ENCODE measurements at places on chromosomes 16 and 17.
A peak's percentile ranks its signal among the peaks of the same experiment; 100 is the strongest.

GRCh38 chr16:67378642-67379041 lies 14.7 kb downstream of the TPPP3 start:
- DNase-seq = no peak

GRCh38 chr16:57810197-57811031 lies 8.1 kb upstream of the KIFC3 start:
- DNase-seq = peak; percentile 51

GRCh38 chr16:74740795-74741304 lies 33.8 kb downstream of the FA2H start:
- DNase-seq = no peak

GRCh38 chr16:82033683-82034300 lies 1.3 kb upstream of the HSD17B2 start:
- DNase-seq = no peak

DNA sequence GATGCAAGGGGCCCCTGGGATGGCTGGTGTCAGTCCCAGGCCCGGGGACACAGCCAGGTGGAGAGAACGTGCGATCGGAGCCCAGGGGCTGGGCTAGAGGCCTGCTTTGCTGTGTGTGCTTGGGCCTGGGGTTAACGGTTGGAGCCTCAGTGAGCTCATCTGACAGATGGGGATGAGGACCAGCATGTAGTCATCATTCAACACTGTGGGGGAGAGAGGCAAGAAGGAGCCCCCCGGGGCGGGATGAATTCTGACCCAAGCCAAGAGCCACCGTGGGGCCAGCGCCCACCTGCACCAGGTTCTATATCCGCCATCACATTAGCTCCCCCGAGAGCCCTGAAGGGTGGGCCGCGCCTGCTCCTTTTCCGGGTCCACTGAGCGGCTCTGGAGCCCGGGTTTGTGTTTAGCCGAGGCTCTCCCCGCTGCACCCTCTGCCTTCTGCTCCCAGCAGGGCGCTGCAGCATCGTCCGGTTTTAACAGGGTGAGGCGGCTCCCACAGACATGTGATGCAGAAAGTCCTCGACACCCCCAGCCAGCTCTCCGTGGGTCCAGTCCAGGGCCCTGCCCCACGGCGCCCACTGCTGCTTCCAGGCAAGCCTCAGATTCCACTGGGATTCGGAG lies 365.7 kb downstream of the SEC14L1 start:
- peak; percentile 10 for DNase-seq

DNA sequence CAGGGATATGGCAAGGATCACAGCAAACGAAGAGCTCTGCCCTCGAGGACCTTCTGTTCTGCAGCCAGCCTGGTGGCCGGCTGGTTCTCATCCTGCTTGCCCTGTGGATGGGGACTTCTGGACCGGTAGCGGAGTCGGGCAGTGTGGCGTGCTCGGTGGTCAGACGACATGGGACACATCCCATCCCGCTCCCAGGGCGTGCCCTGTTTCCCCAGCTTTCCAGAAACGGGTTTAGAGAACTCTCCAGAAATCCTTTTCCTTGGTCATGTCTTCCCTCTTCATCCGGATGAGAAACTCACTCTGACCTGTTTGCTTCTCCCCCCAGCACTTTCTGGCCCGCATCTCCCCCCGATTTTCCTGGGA lies 115.8 kb downstream of the OR1D5 start:
- DNase-seq = no peak

DNA sequence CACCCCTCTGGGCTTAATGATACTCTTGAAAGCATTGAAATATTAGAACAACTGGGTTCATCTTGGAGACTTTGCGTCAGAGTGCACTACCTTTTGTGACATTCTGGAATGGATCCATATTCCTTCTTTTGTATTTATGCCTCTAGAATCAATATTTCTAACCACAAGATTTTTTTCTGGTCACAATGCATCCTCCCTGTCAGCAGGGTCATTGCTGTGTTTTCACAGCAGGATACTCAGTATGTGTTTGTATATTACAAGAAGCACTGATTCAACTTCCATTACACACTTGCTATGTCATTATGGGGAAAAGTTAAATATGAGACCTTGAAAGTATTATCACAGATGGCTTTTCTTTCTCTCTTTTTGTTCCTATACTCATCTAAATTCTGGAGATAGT lies 370.0 kb downstream of the HS3ST3B1 start:
- no peak for DNase-seq

GRCh38 chr16:70460737-70461261 lies 6.4 kb downstream of the FCSK start:
- DNase-seq = no peak

DNA sequence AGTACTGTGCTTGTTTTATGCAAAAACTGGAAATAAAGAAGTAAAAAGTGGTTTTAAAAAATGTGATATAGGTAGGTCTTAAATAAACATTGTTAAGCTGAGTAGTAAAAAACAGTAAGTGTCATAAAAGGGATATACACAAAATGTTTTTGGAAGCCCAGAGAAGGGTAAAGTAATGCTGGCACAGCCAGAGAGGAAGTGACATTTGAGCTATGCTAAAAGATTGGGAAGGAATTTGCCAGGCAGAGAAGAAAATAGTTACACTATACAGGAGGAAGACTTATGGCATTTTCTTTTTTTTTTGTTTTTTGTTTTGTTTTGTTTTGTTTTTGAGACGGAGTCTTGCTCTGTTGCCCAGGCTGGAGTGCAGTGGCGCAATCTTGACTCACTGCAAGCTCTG lies 40.8 kb upstream of the TAOK1 start:
- DNase-seq = no peak

DNA sequence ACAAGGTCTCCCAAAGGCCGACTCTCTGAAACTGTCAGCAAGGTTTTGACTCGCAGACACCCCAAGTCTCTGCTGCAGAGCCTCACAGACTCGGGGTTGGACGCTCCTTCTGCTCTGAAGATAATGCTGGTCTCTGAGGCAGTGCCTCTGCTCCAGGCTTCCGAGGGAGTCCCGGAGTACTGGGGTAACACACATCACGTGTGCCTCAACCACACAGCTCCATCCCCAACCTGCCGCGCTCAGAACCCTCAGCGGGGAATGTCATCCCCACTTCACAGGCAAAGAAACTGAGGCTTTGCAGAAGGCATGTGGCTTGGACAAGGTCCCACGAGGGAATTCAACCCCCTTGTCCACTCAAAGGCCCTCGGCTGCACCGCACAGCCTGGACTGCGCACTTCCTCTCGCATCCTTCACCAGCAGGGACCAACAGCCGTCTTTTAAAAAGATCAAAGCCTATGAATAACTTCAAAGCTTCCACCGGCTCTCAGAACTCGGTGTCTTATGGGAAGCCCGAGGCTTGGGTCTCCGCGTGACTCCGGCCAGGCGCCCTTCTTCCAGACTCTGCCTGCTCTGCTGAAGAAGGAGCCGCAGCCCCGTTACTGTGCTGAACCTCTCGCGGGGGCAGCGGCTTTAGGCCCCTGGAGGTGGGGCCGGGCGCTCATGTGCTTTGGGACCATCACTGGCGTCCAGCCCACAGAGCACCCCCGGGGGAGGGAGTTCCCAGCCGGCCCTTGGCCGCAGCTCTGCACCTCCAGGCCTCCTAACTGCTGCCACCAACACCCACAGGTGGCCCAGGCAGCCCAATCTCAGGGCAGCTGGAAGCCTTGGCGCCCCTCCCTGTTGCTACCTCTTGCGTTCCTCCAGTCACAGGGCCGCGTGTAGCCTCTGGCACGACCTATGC lies 2.2 kb downstream of the TMEM204 start:
- DNase-seq = no peak

- DNase-seq = no peak
These were observed 54.8 kb downstream of the GPATCH8 start for GRCh38 chr17:44448412-44448811.

GRCh38 chr17:75691371-75691791 lies 24.2 kb downstream of the SAP30BP start:
- no peak for DNase-seq

- no peak for DNase-seq
These were observed 10.2 kb upstream of the WFIKKN2 start for GRCh38 chr17:50825188-50825587.

DNA sequence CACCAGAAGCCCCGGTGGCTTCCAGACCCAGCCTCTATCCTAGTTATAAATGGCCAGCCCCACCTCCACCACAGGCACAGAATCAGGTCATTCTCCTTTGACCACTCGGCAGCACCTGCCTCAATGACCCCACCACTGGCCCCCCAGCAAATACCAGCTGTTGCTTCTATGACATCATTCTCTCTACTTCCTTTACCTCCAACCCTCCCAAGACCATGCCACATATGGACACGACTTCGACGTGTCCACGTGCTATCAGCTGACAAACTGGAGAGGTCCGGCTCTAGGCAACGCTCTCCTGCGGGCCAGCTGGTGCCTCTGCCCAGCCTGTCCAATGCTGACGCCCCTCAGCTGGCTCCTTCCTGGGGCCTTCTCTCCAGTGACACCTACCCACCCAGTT lies 5.9 kb downstream of the ALYREF start:
- no peak for DNase-seq

- DNase-seq = no peak
These were observed 41.2 kb downstream of the EMP2 start for GRCh38 chr16:10539236-10539635.

DNA sequence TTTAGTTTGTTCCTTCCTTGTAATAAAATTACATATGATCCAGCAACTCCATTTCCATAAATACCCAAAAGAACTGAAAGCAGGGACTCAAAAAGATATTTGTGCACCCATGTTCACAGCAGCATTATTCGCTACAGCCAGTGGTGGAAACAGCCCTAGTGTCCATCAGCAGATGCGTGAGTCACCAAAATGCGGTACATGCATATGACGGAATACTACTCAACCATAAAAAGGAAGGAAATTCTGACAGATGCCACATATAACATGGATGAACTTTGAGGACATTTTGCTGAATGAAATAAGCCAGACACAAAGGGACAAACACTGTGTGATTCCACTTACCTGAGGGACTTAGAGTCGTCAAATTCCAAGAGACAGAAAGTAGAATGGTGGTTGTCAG lies 9.1 kb upstream of the SLC47A2 start:
- no peak for DNase-seq

- DNase-seq = no peak
These were observed 143.1 kb upstream of the KCNJ18 start for GRCh38 chr17:21549107-21549687.

- DNase-seq = no peak
These were observed 43.4 kb downstream of the FBXL20 start for GRCh38 chr17:39357986-39358385.

- DNase-seq = no peak
These were observed 63.2 kb downstream of the CLEC19A start for GRCh38 chr16:19348578-19349315.

DNA sequence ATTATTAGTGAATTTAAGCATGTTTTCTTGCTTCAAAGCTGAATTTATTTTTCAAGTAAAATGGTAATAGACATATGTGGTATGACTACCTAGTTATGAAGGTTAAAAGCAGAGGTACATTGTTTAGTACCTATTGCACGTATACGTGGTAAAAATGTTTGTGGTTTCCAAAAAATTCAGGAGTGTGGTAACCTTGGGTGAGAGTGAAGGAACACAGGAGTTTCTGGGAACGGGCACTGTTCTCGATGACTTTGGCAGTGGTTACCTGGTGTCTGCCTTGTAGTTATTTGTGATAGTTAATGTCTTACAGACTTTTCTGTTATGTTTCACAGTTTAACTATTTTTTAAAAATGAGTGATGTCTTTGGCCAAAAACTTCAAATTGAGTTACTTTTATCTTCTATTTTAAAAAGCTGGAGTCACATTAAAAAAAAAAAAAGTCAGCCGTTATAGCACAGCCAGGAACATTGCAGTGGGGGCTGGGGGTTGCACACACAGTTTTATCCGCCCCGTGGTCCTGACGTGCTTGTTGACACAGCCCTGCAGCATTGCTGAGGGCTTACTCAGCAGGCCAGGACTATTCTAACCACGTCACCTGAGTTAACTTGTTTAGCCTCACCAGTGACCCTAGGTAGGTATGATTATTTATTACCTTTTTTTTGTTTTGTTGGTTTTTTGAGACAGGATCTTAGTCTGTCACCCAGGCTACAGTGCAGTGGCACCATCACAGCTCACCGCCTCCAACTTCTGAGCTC lies 10.9 kb downstream of the JPT2 start:
- DNase-seq = no peak

GRCh38 chr16:12329246-12329995 lies 352.9 kb downstream of the SNX29 start:
- no peak for DNase-seq

- no peak for DNase-seq
These were observed 333.1 kb downstream of the FOXL1 start for GRCh38 chr16:86911437-86911958.

DNA sequence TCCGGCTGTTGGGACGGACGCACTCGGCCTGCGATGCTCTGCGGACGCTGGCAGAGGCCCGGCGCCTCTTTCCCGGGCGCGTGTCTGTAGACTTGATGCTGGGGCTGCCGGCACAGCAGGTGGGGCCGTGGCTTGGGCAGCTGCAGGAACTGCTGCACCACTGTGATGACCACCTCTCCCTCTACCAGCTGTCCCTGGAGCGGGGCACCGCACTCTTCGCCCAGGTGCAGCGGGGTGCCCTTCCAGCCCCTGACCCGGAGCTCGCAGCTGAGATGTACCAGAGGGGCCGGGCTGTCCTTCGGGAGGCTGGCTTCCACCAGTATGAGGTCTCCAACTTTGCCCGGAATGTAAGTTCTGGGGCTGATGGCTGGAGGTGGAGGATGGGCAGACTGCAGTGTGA lies 3.5 kb downstream of the RSAD1 start:
- DNase-seq = no peak
